ENCODE measurements at places on chromosomes 12 and 14.

DNA sequence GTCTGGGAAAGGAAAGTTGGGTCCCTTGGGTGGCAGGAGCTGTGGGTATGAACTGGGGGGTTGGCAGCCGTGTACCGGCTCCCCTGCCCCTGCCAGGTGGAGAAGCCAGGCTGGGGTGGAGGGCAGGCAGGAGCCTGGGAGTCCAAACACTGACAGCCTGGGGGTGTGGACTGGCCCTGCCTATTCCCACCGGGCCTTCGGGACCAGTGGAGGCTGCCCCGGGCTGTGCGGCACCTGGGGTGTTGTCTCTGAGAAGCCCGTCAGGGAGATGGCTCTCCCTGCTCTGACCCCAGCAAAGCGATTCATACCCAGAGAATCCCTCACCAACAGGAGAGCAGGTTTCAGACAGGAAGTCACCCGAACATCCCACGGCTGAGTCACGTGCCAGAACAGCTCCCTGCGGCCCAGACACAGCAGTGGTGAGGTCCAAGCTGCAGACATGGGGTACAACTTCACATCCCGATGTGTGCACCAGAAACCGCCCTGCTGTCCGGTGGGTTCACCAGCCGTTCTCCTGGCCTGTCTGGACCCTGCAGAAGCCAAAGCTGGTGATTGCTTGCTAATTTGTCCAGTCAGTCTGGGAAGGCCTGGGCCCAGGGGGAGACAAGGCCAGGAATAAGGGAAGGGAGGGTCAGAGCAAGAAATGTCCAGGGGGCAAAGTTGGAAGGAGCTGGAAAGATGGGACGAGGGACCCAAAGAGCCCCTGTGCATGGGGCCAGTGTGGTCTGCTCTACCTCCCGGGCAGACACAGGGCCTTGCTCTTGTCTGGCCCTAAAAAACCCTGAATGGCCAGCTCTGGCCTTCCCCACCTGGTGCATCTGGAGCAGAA lies 2.1 kb upstream of the GPR132 start:
- no peak for DNase-seq

GRCh38 chr12:52517888-52518287 lies 2.3 kb downstream of the KRT5 start:
- DNase-seq = no peak

GRCh38 chr12:9636851-9637206 lies 29.1 kb upstream of the KLRB1 start:
- DNase-seq = no peak

- no peak for DNase-seq
Measured at GRCh38 chr14:97002454-97002853, 205.3 kb downstream of the VRK1 start.

DNA sequence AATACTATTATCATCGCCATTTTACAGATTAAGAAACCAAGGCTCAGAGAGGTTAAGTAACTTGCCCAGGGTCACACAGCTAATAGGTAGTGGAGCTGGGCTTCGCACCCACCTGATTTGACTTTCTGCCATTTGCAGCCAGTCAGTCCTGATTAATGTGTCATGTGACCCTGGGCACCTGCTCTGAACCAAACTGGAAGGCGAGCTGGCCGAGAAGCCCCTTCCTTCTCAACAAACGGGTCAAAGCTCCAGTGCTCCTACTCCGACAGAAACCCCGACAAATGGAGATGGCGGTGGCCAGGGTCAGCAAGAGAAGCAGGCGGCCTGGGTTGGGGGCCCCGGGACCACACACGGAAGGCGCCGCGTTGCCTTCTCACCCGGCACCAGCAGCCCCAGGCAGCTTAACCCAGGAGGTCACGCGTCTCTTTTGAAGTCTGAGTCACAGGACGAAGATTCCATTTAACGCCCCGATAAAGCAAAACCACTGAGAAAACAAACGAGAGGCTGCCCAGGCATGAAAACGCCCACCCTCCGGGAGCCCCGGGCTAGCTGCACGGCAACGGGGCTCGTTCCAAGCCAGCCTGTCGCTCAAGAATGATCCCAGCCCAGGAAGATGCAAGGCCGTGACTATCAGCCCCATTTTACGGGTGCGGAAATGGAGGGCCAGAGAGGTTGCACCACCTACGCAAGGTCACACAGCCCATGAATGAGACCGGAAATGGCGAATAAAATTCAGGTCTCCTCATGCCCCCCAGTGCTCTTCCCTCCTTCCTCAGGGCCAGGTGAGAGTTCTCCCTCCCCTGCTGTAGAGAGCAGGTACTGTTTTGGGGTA lies 124.8 kb downstream of the SCARB1 start:
- no peak for DNase-seq

DNA sequence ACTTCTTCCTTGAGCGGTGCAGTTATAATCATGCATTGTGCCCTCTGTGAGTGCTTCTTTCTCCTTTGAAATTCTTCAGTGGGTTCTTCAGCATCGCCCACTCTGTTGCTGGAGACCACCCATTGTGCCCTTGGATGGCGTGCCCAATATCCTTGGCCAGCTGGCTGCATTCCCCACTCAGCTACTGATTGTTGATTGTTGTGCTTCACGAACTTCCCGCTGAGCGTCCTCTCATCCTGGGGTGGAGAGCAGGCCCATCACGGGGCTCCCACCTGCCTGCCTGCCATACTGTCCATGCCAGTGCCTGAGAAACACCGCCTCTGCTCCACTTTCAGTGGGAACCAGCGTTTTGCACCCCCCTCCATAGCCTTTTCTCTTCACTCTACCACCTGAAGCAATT lies 8.6 kb upstream of the SSTR1 start:
- DNase-seq = no peak

GRCh38 chr12:12891881-12892355 lies 556 bp downstream of the GPRC5A start:
- DNase-seq = no peak
